NCI-H460 (cell line): ENCODE measurements at places on chromosomes 1 and 21. TPM values are rescaled to one million over a fixed set of nuclear protein-coding genes. Genes with fewer than 3 reads are reported as not detected.

The CCDC17 gene
- total RNA-seq: 1.0 and 1.2 TPM in 2 replicates

The FBLIM1 gene
- 3.6 and 4.1 TPM in 2 replicates for total RNA-seq

DNA sequence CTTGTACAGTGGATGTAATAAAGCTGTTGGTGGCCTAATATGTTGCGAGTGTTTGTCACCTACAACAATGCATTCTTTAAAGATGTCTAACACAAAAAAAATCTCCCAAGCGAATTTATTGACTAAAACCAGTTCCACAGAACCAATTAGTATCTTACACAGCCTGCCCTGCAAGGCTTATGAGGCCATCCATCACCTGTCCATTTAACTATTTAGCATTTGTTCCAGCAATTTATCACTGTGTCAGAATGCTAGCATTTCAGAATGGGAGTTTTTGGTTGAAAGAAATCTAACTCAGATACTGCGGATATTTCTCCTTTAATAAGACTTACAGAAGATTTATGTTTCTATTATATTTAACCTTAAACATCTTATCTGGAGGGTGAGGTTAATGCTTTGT lies 831.1 kb upstream of the PRMT6 start:
- no peak for DNase-seq

DNA sequence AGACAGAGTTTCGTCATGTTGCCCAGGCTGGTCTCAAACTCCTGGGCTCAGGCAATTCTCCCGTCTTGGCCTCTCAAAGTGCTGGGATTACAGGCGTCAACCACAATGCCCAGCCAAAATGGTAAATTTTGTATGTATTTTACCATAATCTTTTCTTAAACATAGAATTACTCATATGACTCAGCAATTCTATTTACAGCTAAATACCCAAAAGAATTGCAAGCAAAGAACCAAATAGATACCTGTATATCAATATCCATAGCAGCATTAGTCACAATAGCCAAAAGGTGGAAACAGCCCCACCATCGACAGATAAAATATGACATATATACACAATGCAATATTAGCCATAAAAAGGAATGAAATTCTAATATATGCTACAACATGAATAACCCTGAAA lies 36.5 kb downstream of the TESK2 start:
- no peak for DNase-seq

DNA sequence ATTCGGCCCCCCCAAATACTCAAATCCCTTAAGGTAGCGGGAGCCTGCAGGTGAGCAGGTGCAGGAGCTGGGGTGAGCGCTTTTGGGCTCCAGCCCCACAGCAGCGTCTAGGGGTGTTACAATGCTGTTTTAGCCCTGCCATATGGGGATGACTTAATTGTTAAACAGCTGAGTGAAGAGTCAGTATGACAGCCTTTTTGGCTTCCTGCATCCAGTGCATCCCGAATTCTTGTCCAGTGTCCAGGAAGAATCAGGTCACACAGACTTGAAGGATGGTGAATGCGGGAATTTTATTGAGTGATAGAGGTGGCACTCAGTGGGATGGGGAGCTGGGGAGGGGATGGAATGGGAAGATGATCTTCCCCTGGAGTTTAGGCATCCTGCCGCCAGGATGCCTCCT lies 30.4 kb upstream of the HHAT start:
- no peak for DNase-seq

DNA sequence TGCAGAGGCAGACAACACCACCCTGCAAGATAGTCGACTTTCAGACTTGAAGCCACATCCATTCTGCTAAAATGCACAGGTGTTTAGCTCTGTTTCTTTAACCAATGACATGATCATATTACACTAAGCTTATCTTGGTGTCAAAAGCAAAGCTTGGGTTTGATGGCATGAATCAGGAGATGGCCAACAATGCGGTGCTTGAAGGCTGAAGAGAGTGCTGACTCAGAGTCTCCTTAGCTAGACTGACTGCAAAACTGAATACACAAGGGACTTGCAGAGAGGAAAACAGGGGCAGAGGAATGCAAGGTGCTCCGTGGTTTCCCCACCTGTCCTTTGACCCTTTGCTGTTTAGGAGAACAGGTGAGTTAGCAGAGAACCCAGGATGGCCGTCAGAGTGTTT lies 262.6 kb downstream of the SIPA1L2 start:
- no peak for DNase-seq

DNA sequence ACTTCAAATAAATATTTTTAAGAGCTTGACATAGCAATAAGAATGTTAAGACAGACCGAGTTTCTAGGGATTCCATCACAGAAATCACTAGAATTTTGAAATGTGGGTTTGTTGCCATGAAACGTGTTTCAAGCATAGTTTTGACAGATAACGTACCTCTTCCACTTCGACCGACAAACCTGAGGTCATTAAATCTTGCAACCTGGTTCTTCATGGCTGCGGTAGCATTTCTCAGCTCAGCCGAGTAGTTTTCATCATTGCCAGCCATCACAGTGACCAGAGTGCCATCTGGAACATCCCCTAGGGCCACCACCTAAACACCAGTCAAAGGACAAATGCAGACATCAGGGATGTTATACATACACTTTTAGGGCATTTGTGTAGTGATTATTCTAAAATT lies 168.7 kb downstream of the RUNX1 start:
- no peak for DNase-seq

GRCh38 chr1:64984106-64984505 lies 17.8 kb upstream of the JAK1 start:
- DNase-seq: no peak
